NCI-H1048 (cell line): ENCODE measurements at places on chromosomes 11 and 22.

- no peak for DNase-seq
These were observed 10.7 kb downstream of the BCL9L start for GRCh38 chr11:118914987-118915386.

DNA sequence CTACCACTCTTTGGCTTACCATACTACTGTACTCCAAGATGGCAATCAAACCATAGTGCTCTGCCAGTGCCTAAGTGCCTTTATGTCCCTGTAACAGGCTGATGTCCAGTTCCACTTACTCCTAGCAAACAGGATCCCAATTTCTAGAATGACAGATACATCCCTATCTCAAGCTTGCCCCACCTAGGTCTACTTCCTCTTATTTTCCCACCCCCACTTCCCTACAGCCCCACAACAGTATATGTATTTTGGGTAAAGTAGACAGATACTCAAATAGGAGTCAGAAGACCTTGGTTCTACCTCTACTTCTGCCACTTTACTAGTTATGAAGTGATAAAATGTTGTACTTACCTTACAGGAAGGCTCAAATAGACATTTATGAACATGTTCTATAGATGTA, 24.1 kb downstream of the SIK3 start:
- DNase-seq, result no peak

DNA sequence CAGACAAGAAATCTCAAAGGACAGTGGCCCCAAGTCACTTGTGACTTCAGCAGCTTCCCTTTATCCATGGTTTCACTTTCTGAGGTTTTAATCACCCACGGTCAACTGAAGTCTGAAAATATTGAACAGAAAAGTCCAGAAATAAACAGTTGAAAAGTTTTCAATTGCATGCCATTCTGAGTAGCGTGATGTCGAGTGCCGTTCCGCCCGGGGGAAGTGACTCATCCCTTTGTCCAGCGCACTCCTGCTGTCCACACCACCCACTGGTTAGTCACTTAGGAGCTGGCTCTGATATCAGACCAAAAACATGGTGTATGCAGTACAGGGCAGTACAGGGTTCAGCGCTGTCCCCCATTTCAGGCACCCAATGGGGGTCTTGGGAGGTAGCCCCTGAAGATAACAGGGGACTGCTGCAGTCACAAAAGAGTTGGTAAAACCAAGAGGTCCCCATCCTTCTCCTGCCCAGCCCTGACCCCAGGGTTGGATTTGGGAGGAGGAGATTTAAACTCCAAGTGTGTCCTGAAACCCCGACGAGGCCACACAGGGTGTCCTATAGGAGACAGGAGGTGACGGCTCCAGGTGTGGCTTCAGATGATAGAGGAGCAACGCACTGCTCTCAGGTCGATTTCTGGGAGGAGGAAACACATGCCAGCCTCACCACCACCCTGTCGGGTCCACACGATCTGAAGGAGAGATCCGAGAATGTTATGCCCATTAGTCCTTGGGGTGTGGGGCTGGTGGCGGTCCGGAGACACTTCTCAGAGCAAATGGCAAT, 390.1 kb downstream of the CTTN start:
- DNase-seq, result no peak

DNA sequence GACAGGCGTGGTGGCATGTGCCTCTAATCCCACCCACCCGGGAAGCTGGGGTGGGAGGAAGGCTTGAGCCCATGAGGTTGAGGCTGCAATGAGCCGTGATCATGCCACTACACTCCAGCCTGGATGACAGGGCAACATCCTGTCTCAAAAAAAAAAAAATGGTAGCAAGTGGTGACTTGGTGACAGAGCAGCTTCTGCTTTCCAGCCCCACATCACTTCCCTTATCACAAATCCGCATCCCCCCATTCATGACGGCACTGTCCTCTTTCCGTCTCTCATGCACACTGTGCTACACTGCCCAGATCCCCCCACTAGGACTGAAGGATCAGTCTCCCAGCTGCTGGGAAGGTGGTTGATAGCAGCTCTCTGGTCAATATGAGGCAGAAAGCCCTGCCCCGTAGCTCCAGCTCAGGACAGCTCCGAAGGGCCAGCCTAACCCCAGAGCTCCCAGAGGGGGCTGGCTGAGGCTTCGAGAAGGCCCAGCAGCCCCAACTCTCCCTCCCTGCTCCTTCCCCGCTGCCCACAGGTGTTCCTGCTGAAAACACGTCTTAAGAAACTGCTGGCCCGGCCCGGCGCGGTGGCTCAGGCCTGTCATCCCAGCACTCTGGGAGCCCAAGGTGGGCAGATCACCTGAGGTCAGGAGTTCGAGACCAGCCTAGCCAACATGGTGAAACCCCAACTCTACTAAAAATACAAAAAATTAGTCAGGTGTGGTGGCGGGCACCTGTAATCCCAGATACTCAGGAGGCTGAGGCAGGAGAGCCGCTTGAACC, 15.9 kb downstream of the PGA5 start:
- DNase-seq, result no peak

GRCh38 chr11:27228232-27228905, 134.6 kb downstream of the CCDC34 start:
- DNase-seq, result no peak

DNA sequence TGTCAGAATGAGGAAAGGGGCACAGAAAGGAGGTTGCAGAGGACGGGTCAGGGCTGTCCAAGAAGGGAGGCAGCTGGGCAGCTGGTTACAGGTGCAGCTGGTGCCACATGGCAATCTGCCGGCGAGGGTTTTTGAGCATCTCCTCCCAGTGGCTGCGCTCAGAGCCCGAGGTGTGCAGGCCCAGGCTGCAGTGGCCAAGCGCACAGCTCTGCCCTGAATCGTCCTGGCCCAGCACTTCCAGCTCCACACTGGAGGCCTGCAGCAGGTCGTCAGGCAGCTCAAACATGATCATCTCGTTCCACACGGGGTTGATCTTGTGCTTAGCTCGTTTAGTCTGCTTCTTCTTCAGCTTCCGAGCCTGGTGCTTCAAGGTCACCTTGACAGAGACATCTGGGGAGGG, 42.2 kb downstream of the SYT13 start:
- no peak for DNase-seq

GRCh38 chr11:11167806-11168205, 185.2 kb downstream of the CSNK2A3 start:
- no peak for DNase-seq

DNA sequence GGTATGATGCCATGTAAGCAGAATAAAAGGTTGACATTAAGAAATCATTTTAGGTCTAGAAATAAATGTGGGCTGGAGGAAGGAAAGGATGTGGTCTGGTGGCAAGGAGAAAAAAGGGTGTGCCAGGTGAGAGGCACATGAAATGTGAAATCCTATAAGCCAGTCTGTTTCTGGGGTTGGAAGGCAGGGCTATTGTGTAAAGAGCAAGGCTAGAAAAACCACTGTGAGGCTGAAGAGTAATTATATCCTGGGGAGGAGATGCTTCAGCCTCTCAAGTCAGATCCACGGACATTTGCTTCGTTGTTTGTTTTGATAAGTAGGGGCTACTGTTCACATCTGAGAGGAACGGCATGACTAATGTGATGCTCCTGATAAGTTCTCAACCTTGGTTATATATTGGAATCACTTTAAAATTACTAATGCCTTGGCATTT, 77.5 kb upstream of the CTSC start:
- no peak for DNase-seq

- DNase-seq, result no peak
These were observed 7.2 kb downstream of the CEP164 start for GRCh38 chr11:117334896-117335295.

GRCh38 chr22:43270314-43270908, 72.8 kb downstream of the SCUBE1 start:
- no peak for DNase-seq
